Activated naive CD4-positive, alpha-beta T cell treated with anti-CD3 and anti-CD28 coated beads for 36 hours (primary cell): ENCODE measurements at places on chromosomes 5 and 9. TPM values are rescaled to one million over a fixed set of nuclear protein-coding genes. Genes with fewer than 3 reads are reported as not detected.

GRCh38 chr5:65100911-65101631 lies 332.3 kb downstream of the CWC27 start:
- H3K36me3 ChIP-seq, result no peaks in the 10 kb centered on the region
- no peak overlapping the region for H3K4me3 ChIP-seq
- no peak overlapping the region for H3K27ac ChIP-seq
- peaks cover 2% of the 10 kb centered on the region for H3K27me3 ChIP-seq

Gene PAEP
- not detected for total RNA-seq

Gene PTAR1
- 44.8 TPM for total RNA-seq

DNA sequence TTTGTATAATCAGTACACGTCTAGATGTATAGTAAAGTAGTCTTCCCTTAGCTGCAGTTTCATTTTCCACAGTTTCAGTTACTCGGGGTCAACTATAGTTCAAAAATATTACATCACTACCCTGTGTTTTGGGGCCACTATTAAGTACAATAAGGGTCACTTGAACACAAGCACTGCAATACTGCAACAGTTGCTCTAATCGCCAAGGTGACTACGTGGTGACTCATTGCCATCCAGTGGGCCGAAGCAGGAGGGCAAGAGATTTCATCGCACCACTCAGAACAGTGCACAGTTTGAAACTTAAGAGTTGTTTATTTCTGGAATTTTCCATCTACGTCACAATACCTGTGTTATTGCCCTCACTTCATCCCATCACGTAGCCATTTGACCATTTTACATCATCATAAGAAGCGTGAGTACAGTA lies at the start of gene ARL14EPL:
TSS of gene ARL14EPL (plus strand) at position 379 of the 424 bp plus-strand sequence. CDS start 18,994 bp downstream, outside the sequence.
- H3K4me3 ChIP-seq, result no peak within 1 kb of the TSS
- no peaks in the 10 kb centered on the region for H3K4me1 ChIP-seq
- no peak for DNase-seq
- no peak within 1 kb of the TSS for H3K27ac ChIP-seq

DNA sequence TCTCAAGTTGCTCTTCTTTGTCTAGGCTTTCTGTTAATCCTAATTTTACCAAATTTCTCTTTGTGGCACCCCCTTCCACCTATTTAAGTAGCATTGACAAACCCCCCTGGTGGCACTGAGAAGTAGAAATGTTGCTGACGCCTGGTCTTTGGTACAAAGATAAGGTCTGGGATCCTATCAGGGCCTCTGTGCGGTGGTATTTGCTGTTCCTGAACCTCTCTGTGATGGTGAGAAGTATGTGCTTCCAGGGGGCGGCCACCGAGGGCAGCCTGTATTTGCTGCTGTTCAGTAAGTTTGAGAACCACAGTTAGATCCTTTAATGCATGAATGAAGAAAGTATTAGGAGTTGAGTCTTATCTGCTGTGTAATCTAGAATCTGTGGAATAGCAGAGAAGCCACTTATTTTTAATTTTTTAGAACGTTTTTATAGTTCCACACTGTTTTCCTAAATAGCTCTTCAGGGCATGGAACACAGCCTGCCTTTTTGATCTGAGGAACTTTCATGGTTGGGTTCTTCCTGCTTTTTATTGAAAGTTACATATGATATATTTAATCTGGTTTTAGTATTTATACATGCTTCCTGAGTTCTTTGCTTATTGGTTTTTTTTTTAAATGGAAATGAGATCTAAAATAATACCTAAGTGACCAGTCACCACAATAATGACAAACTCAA lies 124.2 kb downstream of the TRIO start:
- no peak overlapping the region for H3K27ac ChIP-seq
- H3K4me1 ChIP-seq, result peaks cover 10% of the 10 kb centered on the region
- H3K36me3 ChIP-seq, result no peaks in the 10 kb centered on the region
